ENCODE measurements at places on chromosomes 7 and 10.

DNA sequence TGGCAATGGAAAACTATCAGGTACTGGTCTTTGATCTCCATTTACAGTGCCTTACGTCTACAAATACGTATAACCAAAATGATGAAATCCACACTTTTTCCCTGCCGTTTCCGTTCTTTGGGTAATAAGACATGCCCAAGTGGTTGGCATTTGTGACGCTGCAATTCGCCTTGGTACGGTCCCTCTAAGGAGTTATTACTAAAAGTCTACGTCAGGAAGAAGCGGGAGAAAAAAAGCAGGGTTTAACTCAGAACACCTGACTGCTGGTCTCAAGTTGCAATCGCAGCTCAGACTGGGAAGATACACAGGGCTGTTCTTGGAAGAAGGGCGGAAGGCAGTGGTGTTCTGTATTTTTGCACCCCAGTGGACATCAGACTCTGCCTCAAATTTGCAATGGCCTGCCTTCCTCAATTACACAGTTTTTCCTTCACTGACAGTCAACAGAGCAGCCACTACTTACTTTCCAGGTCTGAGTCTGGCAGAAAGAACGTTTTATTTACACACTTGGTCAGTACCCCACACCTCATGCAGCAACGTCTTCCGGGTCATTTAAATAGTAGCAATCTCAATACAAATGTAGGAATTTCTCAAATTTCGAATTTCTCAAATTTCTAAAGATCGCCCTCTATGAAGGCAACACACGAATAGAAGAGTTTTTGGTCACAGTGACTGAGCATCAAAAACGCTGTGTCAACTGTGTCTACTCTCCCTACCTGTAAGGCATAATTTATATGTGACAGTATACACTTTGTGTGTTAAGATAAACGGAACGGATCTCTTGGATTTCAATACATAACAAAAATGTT lies 2.1 kb downstream of the BAIAP2L1 start:
- DNase-seq: no peak

- no peak for DNase-seq
These were observed 42.5 kb downstream of the PPP1R3C start for GRCh38 chr10:91590142-91590903.

GRCh38 chr10:119609516-119609915 lies 12.8 kb upstream of the TIAL1 start:
- no peak for DNase-seq

- DNase-seq: no peak
These were observed 46.7 kb downstream of the COL13A1 start for GRCh38 chr10:69848454-69848853.

DNA sequence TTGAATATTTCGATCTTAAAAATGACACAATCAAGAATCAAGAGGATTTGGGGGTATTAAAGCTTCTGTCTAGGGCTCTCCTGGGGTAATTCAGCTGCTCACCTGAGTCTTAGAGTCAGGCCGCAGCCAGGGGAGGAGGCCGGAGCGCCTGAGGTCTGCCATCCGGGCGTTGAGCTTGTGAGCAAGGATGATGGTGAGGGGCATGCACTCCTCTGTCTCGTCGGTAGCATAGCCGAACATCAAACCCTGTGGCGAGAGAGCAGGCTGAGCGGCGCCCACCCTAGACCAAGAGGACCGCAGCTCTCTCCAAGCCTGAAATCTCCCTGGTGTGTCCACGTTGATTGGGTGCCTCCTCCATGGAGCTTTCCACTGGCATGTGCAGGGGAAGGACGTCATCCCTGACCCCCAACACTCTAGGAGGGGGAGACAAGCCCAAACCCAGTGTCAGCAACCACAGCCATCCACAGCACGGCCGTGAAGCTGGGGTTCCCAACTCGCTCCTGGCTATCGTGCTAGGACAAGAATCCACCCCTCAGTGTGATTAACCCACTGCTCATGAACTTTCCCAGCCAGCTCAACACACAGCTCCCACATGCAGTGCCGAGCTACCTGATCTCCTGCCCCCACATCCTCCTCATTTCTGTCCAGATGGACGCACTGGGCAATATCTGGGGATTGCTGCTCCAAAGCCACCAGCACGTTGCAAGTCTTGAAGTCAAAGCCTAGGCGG lies 9.2 kb downstream of the MAT1A start:
- no peak for DNase-seq

DNA sequence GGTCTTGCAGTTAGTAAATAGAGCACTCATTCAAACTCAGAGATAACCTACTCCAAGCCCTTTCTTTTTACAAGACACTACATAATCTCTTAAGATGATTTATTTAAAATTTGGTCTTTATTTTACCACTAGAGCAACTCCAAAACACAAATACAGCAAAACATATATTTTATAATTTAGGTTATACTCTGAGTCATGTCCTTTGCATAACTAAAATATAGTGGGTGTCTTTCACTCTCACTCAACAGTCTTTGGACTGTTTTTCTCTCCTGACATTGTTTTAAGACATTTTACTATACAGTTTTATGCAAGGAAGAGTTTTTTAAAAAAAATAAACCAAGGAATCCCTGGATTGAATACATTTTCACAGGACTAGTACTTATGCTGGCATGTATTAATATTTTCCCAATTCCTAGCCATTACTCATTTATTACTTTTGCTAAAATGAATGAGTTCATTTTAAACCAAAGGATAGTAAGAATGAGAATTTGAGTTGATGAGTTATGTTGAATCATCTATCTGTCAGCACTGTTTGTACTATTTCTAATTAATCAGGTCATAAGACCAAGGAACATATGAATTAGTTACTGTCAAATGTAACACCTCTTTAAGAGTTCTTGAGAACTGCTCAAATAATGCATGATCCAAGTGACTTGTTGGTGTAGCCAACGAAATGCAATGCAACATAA lies 303.1 kb upstream of the FZD1 start:
- no peak for DNase-seq

GRCh38 chr10:2326411-2326810 lies 589.1 kb upstream of the ADARB2 start:
- no peak for DNase-seq

- DNase-seq: no peak
These were observed 19.6 kb downstream of the RGS10 start for GRCh38 chr10:119522747-119523426.

DNA sequence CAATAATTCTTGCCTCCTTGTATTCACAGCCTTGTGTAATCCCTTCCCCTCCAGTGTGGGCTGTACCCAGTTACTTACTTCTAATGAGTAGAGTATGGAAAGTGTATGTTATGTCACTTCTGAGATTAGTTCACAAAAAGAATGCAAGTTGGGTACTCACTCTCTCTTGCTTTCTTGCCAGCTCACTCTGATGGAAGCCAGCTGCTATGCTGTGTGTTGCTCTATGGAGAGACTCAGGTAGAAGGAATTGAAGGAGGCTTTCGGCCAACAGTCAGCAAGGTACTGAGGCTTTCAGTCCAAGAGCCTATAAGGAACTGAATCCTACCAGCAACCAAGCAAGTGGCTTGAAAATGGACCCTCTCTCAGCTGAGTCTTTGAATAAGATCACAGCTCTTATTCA lies 9.7 kb upstream of the BICC1 start:
- no peak for DNase-seq

DNA sequence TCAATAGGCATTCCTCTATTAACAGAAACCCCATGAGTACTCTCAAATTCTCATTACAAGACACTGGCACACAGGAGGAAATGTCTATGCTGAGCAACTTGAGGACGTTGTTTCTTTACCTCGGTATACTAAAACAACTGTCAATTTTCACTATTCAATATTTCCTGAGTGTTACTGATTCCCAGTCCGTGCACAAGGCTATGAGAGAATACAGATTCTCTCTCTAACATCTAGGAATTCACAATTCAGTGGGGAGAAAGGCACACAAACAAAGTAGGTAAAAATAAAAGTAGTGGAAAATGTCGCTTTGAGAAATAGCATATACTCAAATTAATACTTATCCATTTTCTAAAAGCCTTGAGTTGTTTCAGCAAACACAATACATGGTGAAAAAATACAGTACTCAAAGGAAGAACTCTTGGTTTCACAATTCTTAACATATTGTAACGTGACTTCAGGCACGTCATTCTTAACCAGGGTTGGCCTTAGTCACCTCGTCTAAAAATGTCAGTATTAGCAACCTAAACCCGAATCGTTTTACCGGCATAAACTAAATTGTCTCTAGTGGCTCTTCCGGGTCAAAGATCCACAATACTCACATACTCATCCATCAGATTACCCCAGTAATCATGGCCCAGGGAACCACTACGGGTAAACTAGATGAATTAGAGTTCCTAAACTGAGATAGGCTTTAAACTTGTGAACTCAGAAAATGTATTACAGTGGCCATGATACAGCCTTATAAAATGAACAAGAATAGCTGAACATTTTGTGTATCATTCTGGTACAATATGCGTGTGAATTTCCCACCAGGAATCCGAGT lies 1.5 kb downstream of the IPMK start:
- DNase-seq: no peak

- DNase-seq: no peak
These were observed 19.6 kb upstream of the GPR37 start for GRCh38 chr7:124784879-124785818.

DNA sequence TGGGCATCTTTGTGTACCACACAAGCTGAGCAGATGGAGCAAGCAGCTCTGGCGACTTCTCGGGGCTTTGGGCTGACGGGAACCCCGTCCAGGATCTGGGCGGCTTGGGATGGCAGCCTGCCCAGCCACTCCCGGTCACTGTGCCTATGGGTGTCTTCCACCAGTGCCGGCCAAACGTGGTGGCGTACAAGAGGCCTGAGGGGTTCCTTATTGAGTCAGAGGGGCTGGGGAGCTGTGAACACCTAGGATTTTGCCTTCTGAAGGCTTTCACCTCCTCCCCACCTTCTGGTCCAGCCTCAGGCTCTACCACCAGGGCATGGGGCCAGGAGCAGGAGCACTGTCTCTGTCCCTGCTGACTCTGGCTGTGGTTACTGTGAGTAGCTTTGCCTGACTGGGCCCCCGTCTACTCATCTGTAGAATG lies 71.8 kb upstream of the PPIF start:
- DNase-seq: no peak

DNA sequence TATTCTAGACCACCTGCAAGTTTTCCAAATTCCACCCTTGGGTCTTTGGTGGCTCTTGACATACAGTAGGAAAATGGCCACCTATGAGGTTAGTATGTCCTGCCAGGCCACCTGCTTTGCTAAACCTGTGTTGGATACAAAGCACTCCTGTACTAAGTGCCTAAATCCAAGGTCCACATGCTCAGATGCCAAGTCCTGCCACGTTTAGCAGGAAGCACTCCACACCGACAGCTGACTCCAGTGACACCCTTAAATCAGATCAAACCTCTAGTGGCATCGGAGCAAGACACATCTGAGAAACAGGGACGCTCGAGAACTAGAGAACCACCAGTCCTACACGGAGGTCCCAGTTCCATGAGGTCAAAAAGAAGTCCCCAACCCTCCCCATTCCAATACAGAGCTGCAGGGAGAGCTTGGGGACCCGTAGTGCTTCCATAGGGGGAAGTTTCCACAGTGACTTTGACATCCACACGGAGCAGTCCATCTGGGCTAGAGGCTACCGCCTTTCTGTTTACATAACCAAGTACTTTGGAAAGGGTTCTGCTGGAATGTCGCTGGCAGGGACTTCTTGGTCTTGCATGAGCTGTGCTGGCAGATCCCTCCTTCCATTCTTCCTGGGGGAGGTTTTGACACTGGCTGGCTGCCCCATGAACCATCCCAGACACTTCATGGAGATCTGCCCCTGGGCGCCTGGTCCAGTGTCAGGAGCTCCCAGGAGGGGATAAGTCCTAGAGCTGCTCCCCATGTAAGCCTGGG lies 290.6 kb downstream of the PRPF18 start:
- DNase-seq: no peak

GRCh38 chr10:48769706-48770435 lies 85.2 kb downstream of the WDFY4 start:
- DNase-seq: no peak

DNA sequence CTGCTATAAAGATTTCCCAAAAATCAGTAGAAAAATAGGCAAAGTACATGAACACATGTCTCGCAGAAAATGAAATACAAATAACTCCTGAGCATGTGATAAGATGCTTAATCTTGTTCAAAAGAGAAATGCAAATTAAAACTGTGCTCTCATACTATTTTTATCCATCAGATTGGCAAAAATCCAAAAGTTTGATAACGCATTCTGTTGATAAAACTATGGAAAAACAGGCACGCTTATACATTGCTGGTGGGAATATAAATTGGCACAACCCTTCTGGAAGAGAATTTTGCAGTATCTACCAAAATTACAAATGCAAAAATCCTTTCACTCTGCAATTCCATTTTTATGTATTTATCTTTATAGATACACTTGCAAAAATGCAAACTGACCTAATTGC lies 315.0 kb downstream of the GRID1 start:
- no peak for DNase-seq

DNA sequence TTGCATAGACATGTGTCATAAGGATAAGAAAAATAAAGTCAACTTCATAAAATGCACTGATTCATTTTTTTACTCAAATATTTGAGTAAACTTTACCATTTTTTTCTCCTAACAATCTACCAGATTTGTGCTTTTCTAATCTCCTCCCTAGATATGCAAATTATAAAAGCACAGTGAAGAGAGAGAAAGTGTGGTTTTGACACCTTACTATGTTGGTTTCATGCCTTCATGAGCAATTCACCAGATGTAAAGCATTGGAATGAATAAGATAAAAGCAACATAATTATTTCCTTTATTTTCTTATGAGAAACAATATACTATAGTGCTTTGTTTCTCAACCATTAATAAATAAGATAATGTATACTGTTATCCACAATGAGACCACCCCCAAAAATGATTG lies 432.5 kb upstream of the PCDH15 start:
- no peak for DNase-seq

DNA sequence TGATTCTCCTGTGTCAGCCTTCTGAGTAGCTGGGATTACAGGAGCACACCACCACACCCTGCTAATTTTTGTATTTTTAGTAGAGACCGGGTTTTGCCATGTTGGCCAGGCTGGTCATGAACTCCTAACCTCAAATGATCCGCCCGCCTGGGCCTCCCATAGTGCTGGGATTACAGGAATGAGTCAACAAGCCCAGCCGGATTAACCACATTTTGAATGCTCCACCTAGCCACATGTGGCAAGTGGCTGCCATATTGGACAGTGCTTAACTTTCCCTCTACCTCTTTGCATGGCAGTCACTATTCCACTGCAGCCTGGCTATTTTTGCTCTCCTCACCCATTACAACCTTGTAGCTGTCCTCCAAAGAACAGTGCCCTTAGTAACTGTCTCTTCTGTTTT lies 160.1 kb downstream of the GATA3 start:
- no peak for DNase-seq

DNA sequence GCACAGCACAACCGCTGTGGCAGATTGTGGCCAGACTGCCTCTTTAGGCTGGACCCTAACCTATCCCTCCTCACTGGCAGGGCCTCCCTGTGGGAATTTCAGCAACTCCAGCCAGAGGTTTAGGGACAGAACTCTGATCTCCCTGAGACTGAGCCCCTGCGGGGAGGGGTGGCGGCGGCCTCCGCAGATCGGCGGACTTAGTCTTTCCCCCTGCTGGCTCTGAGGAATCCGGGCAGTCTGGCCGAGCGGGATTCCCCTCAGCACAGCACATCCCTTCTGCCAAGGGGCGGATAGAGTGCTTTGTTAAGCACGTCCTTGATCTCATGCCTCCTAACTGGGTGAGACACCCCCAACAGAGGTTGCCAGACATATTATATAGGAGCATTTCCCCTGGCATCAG lies 224.2 kb upstream of the NPY start:
- DNase-seq: no peak

- DNase-seq: no peak
These were observed 2.0 kb downstream of the PTPRE start for GRCh38 chr10:127908959-127909267.

- DNase-seq: no peak
These were observed 81.5 kb downstream of the ARL4A start for GRCh38 chr7:12768948-12769347.

All from activated naive CD4-positive, alpha-beta T cell (primary cell).